ENCODE measurements at places on chromosomes 5 and 9. TPM values are rescaled to one million over a fixed set of nuclear protein-coding genes. Genes with fewer than 3 reads are reported as not detected.

NUTM2G gene
- not detected for total RNA-seq

GRCh38 chr9:135489188-135489906 is 9.8 kb downstream of the PPP1R26 start:
- no peak for DNase-seq
- no peak overlapping the region for H3K27ac ChIP-seq
- peaks cover 20% of the 10 kb centered on the region for H3K36me3 ChIP-seq
- no peak overlapping the region for H3K4me3 ChIP-seq

DNA sequence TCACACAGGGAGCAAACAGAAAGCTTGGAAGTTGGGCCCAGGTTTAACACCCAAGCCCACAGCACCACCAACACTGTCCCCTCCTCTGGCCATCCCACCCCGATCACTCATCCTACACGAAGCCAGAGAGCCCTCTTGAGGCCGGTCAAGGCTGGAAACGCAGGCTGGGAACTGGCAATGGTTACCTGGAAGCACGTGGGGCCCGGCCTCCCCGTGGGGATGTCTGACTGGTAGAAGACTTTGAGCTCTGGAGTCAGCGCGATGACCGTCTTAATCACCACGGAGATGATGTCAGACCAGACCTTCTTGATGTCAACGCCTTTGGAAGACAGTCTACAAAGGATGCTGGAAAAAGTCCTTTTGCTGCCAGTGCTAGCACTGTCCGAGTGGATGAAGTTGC is 104.1 kb downstream of the TTLL11 start:
- H3K27me3 ChIP-seq, result no peaks in the 10 kb centered on the region
- H3K27ac ChIP-seq, result no peak overlapping the region

GRCh38 chr9:8694983-8695588 is 895.5 kb upstream of the DMAC1 start:
- peak overlapping the region; percentile 6 for H3K27ac ChIP-seq
- H3K36me3 ChIP-seq, result no peaks in the 10 kb centered on the region
- DNase-seq, result no peak
- peaks cover 10% of the 10 kb centered on the region for H3K4me1 ChIP-seq
- H3K4me3 ChIP-seq, result no peak overlapping the region
